ENCODE measurements at places on chromosomes 2 and 18.

DNA sequence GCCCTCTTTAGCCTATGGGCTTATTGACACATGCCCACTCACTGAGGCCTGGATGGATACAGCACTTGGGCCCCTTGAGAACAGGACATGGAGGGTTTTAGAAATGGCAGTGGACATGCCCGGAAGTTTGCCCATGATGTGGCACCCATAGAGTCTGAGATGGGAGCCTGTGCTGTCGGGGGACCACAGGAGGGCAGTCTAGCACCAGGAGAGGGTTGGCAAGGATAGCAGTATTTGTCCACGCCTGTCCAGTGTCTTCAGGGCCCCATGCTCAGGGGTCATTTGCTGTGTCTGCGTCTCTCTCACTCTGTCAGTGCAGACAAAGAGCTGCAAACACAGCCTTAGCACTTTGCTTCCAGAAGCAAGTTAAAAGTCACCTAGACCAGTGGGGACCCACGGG is 48.7 kb downstream of the IL1RL2 start:
- DNase-seq: no peak

DNA sequence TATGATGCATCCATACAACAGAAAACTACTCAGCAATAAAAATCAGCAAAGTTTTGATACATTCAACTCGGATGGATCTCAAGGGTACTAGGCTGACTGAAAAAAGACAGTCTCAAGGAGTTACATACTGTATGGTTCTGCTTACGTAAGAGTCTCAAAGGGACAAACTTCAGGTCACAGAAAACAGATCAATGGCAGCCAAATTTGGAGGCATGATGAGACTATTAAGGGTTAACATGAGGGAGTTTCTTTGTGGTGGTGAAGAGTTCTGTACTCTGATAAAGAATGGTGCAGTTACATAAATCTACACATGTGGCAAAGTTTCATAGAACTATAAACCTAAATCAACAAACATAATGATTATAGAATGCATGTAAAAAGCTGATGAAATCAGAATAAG is 81.4 kb downstream of the COBLL1 start:
- no peak for DNase-seq

DNA sequence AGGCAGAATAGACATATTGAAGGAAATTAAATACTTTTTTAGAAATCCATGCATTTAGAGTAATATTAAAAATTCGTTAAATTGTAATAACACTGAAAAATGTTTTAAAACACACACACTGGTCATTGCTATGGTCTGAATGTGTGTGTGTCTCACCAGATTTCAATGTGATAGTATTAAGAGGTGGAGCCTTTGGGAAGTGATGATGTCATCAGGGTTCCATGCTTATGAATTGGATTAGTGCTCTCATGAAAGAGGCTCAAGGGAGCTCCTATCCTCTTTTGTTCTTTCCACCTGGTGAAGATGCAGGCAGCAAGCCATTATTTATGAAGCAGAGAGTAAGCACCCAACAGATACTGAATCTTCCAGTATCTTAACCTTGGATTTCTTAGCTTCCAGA is 441.8 kb downstream of the CDH2 start:
- no peak for DNase-seq

DNA sequence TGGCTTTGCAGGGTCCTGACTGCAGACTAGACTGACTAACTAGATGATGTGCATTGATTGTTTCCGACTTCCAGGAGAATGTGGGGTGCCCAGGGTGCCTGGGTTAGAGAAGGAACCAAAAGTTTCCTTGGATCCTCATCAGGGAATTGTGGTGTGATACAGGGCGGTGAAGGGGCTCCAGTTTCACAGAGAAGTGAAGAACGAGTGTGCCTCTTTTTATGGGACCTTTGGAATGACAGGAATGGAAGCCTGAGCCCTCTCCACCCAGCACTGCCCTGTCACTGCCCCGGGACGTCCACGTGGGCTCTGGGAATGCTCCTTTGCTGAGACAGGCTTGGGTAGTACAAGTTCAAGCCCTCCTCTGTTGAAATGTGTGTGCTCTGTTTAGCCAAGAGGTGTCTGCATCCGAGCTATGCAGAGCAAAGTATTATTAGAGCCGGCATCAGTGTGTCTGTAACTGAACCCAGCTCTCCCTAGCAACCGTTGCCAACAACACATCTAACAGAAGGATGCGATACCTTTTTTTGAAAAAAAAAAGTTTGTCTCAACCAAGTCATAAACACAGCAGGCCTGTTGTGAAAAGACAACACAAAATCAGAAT is 183.6 kb downstream of the SMAD7 start:
- no peak for DNase-seq

DNA sequence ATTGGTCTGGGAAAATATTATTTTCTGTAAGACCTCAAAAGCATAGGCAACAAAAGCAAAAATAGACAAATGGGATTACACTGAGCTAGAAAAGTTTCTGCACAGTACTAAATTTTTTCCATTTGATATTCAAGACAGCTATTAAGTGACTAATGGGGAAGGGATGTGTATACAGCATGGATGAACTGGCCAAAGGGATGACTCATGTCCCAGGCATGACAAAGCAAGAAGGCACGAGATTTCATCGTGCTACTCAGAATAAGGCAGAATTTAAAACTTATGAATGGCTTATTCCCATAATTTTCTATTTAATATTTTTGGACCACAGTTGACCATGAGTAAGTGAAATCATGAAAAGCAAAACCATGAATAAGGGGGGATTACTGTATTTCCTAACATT is 1250.1 kb upstream of the GYPC start:
- no peak for DNase-seq

- DNase-seq: no peak
These were observed 44.0 kb downstream of the DNMT3A start for GRCh38 chr2:25297738-25298137.

GRCh38 chr2:31729442-31730092 is 148.8 kb upstream of the SRD5A2 start:
- no peak for DNase-seq

GRCh38 chr2:149224543-149224942 is 105.8 kb upstream of the LYPD6 start:
- DNase-seq: no peak

DNA sequence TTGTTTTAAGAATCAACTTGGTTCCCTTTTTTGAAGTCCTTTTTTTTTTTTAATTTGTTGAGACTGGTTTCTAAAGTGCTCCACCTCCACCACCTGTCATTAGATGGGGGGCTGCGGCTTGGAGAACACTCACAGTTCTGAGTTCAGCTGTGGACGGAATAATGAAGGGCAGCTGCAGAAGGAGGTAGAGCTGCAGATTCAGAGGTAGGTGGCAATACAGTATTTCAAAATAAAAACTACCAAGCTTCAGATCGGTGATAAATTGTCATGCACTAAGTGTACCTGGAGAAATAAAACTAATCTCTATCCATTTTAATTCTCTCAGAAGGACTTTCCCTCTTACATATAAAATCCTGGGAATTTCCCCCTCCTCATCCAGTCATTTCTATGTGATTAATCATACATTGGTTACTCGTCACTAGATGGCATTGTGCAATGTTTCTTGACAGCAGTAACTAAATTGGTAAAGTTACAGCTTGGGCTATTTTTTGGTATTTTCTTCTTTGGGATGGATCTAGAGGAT is 81.1 kb upstream of the SLC39A10 start:
- no peak for DNase-seq

GRCh38 chr2:173288561-173288960 is 66.1 kb upstream of the CDCA7 start:
- DNase-seq: no peak

DNA sequence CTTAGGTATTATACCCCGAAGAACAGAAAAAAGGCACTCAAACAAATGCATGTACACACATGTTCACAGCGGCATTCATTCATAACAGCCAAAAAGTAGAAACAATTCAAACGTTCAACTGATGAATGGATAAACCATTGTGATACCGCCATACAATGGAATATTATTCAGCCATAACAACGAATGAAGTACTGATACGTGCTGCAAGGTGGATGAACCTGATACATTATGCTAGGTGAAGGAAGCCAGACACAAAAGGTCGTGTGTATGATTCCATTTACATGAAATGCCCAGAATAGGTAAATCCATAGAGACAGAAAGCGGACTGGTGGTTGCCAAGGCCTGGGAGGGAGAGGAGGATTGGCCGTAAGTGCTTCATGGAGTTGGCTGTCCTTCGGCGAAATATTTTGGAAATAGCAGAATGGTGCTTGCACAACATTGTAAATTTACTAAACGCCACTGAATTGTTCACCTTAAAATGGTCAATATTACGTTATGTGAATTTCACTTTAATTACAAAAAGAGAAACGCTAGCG is 750 bp upstream of the RMP24 start:
- no peak for DNase-seq

Data from activated naive CD8-positive, alpha-beta T cell treated with anti-CD3 and anti-CD28 coated beads, Interleukin-2, amount 10 ng/mL, durations not matched to agents 7 days and 5 days (primary cell).